ENCODE measurements at places on chromosomes 16 and 17.

GRCh38 chr17:13157656-13158055 is 139.8 kb upstream of the ELAC2 start:
- DNase-seq = no peak

GRCh38 chr16:78310990-78311561 is 211.6 kb downstream of the WWOX start:
- DNase-seq = no peak

GRCh38 chr16:11640987-11641817 is 27.1 kb upstream of the SNN start:
- DNase-seq = peak; percentile 57

DNA sequence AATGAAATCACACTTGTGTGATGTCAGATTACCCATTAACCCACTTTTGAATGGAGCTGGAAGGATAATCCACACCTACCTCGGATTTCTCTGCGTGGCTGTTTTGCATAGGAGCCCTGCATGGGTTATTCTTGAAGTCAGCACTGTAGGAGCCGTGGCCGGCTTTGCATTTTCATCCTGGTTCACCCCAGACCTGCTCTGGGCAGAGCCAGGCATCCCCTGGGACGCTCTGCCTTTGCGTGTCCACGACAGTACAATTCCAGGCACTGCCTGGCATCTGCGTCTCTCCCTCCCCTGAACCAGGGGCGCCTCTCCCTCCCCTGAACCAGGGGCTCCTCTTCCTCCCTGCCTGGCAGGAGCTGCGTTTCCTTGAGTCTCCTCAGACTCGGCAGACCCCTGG is 29.7 kb upstream of the ZNF750 start:
- no peak for DNase-seq

GRCh38 chr17:28717578-28718332 is at the start of gene RAB34:
Gene RAB34 (minus strand): TSS chr17:28717868. CDS start chr17:28717266, 602 bp downstream.
- peak; percentile 17 for DNase-seq

DNA sequence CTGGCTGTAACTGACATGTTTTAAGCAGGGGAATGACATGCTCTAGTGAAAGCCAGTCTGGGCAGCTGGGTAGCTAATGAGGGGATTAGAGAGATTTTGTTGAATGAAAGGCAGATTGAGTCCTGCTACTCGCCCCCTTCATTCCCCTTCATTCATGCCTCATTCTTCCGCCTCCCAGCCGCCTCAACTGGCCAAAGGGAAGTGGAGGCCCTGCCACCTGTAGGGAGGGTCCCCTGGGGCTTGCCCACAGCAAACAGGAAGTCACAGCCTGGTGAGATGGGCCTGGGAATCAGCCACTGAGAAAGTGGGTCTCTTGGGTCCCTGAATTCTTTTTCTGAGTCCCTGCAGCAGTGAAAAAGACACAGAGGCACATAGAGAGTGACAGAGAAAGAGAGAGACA is 1.1 kb upstream of the CD19 start:
- DNase-seq = no peak

DNA sequence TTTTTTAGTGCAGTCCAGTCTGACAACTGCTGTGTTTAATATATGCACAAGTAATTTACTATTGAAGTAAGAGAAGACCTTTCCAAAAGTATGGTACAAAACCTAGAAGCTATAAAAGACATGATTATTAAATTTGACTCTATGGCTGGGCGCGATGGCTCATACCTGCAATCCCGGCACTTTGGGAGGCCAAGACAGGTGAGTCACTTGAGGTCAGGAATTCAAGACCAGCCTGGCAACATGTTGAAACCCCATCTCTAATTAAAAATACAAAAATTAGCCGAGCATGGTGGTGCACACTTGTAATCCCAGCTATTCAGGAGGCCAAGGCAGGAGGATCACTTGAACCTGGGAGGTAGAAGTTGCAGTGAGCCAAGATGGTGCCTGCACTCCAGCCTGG is 41.4 kb upstream of the VWA3A start:
- no peak for DNase-seq

DNA sequence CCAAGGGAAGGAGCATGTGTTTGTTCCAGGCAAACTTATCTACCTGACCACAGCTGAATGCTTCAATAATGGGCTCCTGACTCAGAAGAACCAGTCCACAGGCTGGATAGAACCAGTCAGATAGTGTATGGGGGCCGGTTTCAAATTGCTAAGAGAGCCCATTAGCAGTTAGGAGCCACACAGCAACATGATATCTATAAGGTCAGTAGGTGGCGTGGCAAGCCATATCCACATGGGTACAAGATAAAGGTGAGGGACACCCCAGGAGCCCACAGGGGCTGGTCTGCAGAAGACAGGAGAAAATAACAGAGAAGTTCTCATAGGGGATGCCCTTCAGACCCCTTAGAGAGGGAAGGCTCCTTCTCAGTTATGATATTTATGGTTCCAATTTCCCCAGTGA is 31.6 kb upstream of the CDRT15 start:
- no peak for DNase-seq

- DNase-seq = no peak
Measured at GRCh38 chr16:78460428-78460827, 361.0 kb downstream of the WWOX start.

DNA sequence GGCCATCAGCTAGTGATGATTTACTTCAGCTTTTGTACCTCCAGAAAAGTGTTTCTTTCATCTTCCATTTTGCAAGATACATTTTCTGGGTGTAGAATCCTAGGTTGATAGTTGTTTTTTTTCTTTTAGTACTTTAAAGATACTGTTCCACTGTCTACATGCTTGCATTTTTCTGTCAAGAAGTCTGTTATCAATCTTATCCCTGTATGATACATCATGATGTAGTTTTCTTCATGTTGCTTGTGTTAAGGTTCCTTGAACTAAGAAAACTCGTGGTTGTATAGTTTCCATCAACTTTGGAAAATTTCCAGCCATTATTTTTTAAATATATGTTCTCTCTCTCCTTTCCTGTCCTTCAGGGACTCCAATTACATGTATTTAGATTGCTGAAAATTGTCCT is 24.1 kb downstream of the DYNLL2 start:
- DNase-seq = no peak

GRCh38 chr16:76535-77272 is 1.3 kb upstream of the MPG start:
- peak; percentile 52 for DNase-seq

DNA sequence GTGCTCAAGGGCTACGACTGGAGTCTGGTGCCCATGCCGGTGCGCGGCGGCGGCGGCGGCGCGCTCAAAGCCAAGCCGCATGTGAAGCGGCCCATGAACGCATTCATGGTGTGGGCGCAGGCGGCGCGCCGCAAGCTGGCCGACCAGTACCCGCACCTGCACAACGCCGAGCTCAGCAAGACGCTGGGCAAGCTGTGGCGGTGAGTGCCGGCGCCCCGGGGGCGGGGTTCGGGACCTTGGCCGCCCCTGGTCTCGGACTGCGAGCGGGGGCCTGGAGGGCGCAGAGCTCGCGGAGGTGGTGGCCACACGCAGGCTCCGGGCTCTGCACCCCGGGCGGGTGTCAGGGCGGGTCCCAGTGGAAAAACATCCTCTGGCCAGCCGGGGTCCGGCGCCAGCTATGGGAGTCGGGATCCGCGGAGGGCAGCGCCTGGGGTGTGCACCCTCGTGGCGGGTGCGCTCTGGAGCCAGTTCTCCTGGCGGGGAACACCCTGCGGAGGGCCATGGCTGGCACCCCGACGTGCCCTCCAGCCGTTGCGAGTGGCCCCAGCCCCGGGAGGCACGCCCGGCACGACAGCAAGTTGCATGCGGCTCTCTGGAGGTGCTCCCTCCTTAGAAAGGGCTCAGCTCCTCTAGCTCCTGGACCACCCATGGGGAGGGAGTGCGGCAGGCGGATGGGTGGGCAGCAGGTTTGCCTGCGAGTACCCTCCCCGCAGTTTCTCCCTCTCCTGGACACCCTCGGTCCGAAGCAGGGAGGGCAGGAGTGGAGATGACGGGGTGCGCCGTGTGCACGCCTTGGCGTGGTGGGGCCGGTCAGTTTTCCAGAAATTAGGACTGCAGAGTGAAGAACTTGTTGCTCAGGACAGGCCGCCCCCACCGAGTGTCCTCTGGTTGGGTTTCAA is 824 bp downstream of the SOX8 start:
- no peak for DNase-seq
